ENCODE measurements at places on chromosomes 11 and 22.

DNA sequence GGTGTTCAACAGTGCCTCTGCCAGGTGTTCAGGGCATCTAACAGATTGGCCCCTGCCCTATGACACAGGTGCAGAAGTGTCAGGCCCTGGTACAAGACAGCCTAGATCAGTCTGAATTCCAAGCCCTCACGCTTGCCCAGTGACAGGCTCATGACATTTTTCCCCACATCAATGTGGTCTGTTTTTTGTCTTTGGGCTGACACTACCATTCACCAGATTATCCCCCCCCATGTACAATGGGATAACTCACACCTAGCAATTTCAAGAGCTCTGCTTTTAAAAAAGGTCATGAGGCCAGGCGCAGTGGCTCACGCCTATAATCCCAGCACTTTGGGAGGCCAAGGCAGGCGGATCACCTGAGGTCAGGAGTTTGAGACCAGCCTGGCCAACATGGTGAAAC is 155.5 kb upstream of the PITPNB start:
- no peak for DNase-seq

DNA sequence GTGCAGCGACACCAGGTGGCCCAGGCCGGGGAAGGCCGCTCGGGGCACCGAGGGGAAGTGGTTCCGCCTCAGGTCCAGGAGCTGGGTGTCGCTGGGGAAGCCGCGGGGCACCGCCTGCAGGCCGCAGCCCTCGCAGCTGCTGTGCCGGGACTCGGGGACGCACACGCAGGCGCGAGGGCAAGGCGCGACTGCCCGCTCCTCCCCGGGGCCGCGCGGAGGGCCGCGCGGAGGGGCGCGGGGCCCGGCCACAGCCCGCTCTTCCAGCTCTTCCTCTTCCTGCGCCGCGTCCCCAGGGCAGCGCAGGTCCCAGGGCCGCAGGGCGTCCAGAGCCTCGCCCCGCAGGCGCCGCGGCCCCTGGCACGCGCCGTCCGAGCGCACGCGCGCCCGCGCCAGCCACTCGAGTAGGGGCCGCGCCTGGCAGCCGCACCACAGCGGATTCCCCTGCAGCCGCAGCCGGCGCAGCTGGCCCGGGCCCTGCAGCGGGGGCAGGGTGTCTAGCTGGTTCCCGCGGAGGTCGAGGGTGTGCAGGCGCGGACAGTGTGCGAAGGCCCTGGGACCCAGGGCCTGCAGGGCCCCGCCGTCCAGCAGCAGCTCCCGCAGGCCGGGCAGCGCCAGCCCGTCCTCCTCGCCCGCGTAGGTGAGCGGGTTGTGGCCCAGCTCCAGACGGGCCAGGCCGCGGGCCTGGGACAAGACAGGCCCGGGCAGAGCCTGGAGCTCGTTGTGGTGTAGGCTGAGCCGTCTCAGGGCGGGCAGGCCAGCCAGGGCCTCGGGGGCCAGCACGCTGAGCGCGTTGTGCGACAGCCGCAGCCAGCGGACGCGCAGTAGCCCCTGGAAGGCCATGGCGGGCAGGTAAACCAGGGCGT is 2.8 kb downstream of the CHADL start:
- peak; percentile 88 for DNase-seq

DNA sequence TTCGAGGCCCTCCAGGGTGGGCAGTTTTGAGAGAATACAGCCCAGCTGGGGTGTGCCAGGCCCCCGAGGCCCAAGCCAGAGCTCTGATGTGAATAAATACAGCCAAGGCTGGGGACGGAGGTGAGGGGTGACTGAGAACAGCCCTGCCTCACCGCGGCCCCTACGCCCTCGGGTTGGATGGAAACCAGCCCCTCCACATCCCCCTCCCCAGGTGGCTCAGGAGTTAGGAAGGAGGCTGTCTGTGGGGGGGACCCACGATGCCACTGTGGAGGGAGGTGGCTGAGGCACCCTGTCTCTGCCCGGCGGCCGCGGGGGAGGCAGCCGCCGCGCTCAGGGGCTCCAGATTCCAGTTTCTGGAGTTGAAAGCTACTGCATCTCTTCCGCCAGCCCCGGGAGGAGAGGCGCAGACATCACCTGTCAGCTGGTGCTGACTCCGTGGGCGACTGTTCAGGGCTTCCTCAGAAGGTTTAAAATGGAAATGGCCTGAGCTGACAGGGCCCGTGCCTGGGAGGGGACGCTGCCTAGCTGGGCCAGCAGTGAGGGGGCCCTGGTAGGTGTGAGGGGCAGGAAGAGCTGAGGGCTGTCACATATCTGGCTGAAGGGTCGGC is 1.4 kb downstream of the FLRT1 start:
- no peak for DNase-seq

GRCh38 chr11:96254087-96254486 is 88.9 kb downstream of the MAML2 start:
- DNase-seq, result peak; percentile 14

- DNase-seq, result no peak
Observed at GRCh38 chr11:130327716-130328115, 13.0 kb upstream of the ZBTB44 start.

DNA sequence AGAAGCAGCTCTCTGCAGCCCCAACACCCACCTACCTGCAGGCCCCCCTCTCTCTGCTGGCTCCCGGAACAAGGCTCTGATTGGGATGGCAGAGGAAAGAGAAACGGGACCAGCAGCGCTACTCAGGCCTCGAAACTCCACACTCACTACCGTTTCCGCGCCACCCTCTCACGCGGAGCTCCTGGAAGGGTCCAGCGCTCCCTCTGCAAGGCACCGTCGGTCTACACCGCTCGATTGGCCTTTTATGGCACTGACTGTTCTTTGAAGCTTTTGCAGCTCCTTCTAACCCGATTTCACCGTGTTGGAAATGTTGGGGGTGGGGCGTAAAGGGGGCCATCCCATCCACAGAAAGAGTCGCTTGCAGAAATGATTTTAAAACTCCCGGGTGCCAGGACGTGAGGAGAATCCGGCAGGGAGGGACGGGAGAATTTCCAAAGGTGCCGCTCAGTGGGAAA is 323 bp upstream of the PANX1 start:
- no peak for DNase-seq

DNA sequence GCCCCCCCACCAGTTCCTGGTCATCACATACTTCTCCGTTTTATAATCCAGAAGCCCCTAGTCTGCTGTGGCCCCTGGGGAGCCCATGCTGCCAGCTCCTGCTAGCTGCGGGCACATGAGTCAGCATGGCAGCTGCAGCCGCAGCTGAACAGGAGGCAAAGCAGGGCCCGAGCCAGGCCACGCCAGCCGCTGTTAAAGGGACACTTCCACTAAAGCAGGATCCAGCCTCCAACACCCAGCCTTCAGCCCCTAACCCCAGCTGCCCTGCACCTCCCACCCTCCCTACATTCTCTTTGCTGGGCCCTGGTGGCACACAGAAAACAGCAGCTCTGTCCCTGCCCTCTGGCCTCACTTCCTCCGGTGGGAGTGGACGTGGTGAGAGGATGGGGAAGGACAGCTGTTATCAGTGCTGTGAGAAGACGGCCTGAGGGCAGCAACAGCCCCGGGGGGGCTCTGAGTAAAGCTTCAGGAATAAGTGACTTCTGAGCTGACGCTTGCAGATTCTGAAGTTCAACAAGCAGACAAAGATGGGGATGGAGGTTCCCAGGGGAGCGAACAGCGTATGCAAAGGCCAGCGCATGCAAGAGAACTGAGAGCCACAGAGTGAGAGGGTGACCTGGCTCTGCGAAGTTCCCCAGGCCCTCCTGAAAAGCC is 688 bp upstream of the LRRC74B start:
- DNase-seq, result no peak

- DNase-seq, result no peak
Observed at GRCh38 chr11:86124251-86125233, 55.7 kb upstream of the PICALM start.

DNA sequence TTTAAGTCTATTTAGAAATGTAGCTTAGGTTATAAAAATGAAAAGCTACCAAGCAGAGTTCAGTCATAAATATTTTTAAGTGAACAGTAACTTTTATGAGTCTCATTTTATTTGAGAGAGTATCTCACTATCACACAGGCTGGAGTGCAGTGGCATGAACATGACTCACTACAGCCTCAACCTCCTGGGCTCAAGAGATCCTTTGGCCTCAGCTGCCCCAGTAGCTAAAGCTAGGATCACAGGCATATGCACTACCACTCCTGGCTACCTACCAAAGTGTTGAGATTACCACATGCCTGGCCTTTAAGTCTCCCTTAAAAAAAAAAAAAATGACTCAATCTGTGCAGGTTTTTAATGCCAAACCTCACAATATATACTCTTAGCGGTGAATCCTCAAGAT is 34.7 kb upstream of the CLNS1A start:
- no peak for DNase-seq

DNA sequence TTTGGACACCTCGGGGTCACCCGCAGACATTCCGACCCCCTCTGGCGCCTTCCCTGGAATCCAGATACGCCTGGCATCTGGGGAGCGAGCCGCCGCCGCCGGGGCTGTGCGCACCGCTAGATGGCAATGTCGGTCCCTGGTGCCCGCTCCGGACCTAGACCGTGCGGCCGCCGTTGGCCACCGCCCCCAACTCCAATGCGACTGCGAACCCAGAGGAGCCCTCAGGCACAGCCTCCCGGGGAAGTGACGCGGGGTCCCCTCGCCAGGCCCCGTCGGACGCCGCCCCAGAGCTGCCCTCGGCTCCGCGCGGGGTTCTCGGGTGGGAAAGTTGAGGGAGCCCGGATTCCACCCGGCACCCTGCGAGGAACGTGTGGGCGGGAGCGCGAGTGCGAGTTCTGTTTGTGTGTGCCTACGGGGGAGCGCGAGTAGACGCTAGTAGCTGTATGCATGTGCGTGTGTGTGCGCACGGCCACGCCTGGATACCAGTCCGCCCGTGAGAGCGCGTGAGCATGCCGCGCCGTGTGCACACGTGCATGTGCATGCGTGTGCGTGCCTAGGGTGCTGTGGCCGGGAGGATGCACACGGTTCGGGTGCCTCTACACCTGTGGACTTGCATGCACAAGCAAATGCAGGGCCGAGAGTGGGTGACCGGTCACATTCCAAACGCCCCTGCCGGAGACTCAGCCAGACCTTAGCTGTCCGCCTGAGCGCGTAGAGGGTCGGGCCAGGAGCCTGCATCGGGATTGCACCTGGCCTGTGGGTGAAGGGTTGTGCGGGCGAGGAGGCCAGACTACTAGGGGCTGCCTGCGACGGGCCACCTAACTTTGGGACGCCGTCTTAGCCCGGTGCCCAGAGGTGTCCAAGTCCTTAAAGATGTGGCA is 1.9 kb downstream of the CHRM4 start:
- no peak for DNase-seq

DNA sequence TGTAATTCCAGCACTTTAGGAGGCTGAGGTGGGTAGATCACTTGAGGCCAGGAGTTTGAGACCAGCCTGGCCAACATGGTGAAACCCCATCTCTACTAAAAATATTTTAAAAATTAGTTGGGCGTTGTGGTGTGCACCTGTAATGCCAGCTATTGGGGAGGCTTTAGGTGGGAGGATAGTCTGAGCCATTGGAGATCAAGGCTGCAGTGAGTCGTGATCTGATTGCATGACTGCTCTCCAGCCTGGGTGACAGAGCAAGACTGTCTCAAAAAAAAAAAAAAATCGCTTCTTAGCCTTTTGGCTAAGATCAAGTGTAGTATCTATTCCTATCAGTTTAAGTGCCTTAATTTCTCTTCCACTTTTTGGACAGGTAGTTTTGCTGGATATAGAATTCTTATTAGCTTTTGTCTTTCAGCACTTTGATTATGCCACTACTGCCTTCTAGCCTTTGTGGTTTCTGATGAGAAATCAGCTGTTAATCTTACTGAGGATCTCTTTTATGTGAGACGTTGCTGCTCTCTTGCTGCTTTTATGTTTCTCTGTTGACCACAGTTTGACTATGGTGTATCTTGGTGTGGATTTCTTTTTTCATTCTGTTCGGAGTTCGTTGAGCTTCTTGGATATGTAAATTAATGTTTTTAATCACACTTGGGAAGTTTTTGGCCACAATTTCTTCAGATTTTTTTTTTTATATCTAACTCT is 24.7 kb downstream of the CHEK1 start:
- no peak for DNase-seq

DNA sequence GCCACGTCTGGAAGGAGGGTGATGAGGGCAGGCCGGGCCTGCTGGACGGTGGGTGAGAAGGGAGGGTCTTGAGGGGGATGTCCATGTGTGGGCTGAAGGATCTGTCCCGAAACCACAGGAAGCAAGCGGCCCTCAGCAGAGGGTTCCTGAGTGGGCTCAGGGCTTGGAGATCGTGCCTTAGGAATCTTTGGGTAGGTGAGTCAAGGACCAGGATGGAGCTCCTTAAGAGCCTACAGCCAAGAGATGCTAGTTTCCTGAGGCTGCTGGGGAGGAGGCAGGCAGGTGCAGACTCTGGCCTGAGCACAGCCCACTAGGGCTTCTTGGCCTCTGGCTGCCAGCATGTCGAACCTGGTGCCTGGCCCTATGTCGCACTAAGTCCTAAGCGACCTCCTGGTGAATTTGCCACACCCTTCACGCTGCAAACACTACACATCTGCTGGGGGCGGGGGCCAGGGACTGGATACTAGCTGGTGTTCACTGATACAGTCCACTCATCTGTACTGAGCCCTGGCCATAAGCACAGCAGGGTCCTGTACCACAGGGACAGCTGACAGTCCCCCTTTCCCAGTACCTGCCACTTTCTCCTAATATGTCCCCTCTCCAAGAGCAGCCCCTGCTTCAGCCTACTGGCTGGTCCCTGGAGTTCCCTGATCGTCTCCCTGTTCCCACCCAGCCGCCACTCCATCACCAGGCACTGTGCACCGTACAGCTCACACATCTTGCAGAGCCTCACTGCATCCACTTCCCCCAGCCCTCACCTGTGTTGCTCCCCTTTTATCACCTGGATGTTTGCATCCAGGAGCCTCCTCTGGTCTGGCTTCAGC is 19.5 kb downstream of the GNAZ start:
- DNase-seq, result no peak

DNA sequence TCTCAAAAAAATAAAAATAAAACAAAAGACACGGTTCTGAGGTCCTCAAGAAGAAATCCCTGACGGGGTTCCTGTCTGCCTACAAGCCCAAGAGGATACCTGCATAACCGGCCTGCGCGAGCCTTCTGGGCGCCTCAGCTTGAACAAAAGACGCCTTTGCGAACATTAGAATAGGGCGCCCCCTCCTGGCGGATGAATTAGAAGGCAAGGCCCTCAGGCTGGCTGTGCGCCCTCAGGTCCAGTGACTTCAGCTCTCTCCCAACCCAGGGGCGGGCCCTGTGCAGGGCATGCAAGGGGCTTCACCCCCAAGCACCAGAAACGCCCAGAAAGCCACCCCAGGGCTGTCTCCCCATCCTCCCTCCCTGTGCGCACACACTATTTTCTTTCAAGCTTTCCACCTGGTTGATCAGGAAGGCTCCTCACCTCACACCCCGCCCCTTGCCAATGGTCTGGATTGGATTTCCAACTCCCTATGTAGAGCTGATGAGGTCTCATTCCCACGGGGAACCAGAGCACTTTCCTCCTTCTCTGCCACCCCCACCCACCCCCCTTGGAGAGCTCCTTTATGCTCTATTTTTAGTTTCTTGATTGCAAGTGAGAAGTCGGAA is 273.3 kb downstream of the BUD13 start:
- no peak for DNase-seq

GRCh38 chr22:39243439-39244135 is 1.2 kb downstream of the PDGFB start:
- no peak for DNase-seq
